ENCODE measurements at places on chromosomes 4 and X.
A peak's percentile ranks its signal among the peaks of the same experiment; 100 is the strongest.

- no peak for DNase-seq
Measured at GRCh38 chr4:25635501-25635900, 20.1 kb upstream of the SLC34A2 start.

DNA sequence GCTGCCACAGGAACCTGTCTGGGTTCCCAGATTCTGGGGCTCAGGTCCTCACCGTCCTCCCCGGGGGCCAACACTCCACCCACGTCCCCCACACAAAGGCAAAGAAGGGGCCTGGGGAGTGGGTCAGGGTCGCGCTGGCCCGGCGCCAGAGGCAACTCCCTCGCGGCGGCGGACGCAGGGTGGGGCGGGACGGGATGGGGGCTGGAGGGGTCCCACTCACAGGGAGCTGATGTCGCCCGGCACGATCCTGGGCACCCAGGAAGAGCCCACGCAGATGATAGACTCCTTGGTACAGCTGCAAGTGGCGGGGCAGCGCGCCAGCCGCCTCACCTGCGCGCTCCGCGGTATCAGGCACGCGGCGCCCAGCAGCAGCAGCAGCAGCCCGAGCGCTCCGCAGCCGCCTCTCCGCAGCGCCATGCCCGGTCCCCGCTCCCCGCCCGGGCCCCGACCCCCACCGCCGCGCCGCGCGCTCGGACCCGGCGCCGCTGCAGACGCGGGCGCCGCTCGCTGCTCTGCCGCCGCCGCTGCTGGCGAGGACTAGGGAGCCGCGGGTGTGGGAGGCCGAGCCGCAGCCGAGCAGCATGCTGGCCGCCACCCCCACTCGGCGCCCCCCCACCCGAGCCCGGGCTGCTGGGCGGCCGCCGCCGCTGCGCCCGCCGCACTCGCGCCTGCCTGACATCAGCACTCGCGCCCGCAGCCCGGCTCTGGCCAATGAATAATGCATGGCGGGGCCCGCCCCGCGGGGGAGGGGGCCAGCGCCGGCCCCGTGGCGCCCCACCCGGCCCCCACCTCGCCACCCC is at the start of gene LGI2:
Gene LGI2 (minus strand): TSS at position 670 of the 800 bp plus-strand sequence. CDS start 253 bp downstream, at position 417.
- DNase-seq = peak; percentile 12

DNA sequence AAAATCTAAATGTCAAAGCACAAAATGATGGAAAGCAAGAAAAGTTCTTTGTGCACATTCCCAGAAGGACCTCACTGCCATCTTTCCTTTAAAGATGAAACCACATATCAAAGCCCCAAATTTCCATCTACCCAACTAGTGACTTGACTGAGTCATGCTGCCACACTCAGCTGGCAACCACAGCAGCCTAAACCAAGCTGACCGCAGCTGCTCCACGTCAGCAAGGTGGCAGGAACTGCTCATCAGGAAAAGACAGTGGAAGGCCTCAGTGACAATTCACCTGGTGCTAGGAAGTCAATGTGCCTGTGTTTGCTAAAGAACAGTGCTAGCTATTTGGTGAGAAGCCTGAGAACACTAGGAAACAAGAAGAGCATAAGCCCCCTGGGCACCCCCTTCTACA is 26.1 kb downstream of the ACOX3 start:
- DNase-seq = no peak

DNA sequence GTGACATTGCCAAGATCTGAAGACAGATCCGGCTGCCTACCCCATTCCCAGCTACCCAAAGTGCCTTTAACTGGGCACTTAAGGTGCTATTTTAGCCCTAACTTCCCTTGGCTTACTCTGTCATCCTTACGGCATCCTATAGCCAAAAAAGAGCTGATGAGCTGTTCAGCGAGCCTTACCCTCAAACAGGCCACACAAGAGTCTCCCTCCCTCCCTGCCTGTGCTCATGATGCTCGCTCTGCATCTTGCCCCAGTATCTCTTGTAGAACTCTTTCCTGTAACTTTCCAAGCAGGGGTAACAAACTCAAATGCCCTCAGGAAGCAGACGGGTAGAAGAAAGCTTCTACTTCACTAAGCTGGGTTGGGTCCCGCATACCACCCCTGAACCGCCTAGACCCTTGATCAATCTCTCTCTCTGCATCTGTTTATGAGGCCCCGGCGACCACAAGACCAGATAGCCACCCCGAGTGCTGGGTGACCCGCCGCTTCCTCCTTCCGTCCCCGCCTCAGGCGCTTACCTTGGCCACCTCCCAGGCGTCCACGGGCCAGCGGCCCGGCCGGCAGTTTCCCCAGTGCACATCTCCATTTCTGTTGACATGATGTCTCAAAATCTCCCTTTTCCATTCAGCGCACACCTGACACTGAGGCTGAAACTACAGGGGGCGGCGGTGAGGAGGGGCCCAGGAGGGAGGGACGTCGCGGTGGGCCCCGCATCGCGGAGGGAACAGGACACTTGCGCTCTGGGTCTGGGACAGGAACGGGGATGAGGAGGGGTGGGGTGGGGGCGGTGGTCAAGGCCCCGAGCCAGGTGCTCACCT is 663 bp downstream of the CXorf38 start:
- no peak for DNase-seq

DNA sequence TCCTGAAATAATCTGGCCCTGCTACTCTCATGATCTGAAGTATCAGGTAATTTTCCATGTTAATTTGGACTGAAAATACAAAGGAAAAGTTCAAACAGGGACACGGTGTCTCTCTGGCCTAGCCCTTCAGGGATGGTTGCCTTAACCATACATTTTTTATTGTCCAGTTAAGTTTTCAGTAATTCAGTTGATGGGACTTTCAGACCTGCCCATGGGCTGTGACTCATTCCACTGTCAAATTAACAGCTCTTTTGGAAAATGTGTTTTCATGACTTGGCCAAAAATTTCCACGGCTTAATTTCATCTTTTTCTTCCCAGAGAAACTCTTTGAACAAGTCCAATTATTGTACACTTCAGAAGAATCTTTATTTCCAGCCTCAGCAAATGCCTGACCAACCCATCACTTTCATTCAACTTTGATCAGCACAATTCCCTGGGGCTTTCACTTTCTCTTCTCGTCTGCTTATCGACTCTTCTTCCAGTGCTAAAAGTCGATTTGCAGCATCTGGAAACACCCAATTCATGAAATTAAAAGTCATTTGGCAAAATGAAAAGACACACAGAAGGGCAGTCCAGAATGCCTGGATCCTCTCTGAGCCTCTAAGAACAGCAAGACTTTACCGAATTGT is 293.9 kb downstream of the RAB28 start:
- no peak for DNase-seq

Data from amygdala (tissue), 56 donors.